ENCODE measurements at places on chromosomes 4 and X.
A peak's percentile ranks its signal among the peaks of the same experiment; 100 is the strongest.

GRCh38 chr4:87053802-87054767 is 119.3 kb downstream of the AFF1 start:
- no peak for DNase-seq

GRCh38 chrX:685120-686032 is 54.8 kb downstream of the SHOX start:
- DNase-seq: no peak

- no peak for DNase-seq
Observed at GRCh38 chrX:106897259-106897658, 5.9 kb downstream of the RIPPLY1 start.

DNA sequence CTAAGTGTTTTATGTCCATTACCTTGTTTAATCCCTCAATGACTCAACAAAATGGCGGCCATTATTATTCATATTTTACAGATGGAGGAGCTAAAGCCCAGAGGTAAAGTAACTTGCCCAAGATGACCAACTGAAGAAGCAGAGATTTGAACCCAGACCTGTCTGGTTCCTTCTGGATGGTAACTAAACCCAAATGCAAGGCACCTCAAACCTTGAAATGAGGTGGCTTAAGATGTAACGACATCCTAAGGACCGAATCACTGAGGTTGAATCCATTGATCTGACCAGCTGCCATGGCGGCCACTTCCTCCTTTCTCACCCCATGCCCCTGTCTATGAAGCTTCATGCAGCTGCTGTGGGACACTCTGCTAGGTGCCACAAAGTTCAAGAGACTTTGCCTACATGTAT is 932 bp downstream of the TLR10 start:
- no peak for DNase-seq

DNA sequence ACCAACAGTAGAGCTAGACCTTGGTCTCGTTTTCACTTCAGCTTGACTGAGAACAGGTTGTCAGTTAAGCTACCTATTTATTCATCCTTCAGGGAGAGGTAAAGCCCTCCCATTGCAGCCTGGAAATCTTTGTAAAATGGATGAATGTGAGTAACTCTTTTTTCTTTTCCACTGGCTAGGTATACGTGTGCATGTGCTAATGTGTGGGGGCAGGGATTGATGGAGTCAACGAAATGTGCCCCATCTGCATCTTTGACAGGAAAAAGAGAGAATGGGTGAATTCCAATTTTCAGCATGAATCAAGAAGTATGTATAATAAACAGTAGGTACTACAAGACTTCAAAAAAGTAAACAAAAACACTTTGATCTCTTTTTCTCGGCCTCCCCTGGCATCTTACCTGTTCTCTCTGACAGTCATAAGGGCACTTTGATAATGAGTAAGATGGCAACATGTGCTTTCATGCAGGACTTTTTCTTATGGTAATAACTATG is at the start of gene IL21:
Gene IL21, minus strand, starts transcription at position 51 of the 492 bp plus-strand sequence. CDS start 55 bp downstream, outside the sequence.
- DNase-seq: no peak

- DNase-seq: no peak
Observed at GRCh38 chr4:47646372-47646771, 161.3 kb downstream of the ATP10D start.

DNA sequence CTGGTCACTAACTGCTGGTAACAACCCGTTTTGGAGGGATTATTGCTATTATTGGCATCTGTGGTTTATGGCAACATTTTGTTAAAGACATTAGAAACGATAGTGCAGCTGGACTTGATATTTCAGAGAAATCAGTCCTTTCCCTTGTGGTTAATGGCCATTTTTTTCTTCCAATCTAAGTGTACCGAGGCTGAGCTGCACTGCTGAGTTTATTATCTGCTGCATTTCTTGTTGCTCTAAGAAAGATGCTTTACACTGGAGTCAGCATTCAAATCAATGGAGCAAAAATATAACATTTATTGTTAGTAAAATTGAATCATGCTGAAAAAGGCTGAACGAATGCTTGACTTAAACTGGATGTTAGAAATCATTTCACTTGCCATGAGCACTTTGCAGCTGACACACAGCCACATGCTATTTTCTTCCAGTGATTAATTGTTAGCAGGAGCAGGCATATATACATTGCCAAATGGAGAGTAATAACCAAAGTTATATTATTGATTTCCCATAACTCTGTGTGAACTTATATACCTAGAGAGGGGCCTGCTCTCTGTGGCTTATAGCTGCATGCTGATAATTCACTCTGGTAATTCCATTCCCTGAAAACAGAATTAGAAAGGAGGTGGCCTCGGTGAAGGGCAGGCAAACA is 66.5 kb upstream of the TTC29 start:
- DNase-seq: no peak

GRCh38 chrX:19487520-19488200 is 27.6 kb downstream of the MAP3K15 start:
- no peak for DNase-seq

GRCh38 chr4:133146574-133147241 is 2.4 kb upstream of the PCDH10 start:
- DNase-seq: no peak

DNA sequence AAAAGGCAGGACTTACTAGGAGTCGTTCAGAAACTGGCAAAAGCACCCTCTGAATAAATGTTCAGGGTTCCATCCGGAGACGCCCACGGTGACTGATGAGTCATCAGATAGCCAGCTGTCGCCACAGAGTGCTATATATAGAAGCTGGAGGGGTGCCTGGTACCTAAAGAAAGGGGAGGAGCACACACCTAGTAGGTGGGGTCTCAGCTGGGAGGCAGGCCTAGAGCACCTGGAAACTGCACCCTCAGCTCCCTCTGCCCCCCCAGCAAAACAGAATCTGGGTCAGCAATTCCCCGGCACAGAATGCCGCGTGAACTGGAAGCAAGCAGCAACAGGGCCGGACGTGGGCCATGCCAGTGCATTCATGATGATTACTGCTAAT is 242.0 kb downstream of the BCOR start:
- DNase-seq: peak; percentile 50

DNA sequence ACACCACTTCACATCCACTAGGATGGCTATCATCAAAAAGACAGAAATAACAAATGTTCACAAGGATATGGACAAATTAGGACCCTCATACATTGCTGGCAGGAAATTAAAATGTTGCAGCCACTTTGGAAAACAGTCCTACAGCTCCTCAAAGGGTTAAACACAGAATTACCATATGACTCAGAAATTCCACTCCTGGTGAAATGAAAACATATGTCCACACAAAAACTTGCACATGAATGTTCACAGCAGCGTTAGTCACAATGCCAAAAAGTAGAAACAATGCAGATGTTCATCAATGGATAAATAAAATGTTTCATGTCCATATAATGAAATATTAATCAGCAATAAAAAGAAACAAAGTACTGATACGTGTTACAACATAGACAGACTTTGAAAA is 15.1 kb downstream of the S100G start:
- no peak for DNase-seq

DNA sequence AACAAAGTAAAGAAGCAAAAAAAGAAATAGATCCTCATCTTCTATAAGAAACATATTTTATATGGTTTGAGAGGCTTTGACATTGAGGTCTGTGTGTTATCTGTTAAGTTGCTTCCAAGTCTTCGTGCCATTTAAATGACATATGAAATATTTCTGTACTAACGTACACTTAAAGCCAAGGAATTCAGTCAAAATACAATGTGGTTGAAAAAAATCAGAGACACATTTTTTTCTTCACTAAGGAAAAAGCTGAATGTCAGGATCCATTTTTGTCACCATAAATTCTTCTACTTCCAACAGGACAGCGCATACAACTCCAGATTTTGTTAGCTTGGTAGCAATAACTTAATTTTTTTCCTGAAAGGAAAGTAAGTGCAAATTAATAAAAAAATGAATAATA is 168.5 kb downstream of the FAT4 start:
- no peak for DNase-seq

GRCh38 chrX:39050427-39050826 is 249.2 kb downstream of the MID1IP1 start:
- DNase-seq: no peak

- no peak for DNase-seq
Observed at GRCh38 chrX:49792376-49792775, 36.7 kb upstream of the PAGE4 start.

- DNase-seq: no peak
Observed at GRCh38 chrX:107448998-107449835, at the start of gene FRMPD3. TSS of gene FRMPD3 (plus strand) at chrX:107449652. CDS start at chrX:107526589, 76,937 bp downstream.

- DNase-seq: no peak
Observed at GRCh38 chrX:72107841-72108595, 23.7 kb downstream of the RTL5 start.

DNA sequence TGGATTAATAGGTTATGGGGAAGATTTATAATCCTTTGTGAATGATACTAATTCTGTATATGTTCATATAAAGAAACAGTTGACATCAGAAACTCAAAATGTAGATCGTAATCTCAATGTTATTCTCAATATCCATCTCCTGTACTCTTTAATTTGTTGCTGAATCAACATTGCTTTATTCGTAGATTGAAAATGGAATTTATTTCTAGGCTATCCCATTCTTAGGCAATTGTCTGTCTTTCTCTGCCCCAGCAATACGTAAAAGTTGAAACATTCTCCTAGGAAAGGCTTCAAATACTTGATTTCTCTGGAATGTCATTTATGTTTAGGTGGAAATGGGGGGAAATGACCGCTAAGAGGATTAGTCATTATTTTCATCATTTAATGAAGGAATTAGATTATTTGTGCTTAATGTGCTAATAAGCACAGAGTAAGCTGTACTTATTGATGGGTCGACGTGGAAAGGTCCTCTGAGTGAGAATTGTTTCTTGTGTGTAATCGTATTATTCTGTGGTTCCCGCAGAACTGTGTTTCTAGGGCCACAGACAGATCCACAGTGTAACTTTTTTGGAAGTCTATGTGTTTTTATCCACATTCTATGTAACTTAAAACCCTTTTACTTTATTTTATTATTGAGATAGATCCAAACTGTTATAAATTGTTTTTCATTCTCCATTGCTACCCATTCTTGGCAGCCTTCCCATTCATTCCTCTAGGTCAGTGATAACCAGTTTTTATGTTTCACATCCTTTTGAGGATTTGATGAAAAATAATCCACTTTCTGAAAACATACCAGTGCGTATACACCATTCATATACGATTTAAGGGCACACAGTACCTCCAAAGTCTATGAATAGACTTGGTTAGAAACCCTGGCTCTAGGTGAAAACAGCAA is 262.9 kb downstream of the ARHGAP10 start:
- no peak for DNase-seq

- DNase-seq: no peak
Observed at GRCh38 chrX:20263474-20263873, 3.2 kb downstream of the RPS6KA3 start.

- DNase-seq: no peak
Observed at GRCh38 chr4:111274486-111274885, 651.6 kb upstream of the PITX2 start.

DNA sequence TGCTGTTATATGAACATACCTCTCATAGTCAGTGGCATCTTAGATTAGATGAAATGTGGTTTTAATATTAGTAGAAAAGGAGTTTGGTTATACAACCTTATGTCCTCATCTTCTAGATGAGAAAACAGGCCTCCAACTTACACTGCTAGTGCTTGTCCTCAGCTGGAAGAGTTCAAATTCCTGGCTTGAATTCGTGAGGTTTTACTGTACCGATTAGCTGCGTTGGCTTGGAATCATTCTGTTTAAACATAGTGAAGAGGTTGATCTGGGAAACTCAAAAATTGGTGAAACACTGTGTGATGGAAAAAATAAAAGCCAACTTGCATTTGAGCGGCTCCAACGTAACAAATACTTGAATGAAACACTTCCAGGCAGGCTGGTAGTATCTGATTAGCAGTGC is 81.0 kb downstream of the LNX1 start:
- DNase-seq: no peak

DNA sequence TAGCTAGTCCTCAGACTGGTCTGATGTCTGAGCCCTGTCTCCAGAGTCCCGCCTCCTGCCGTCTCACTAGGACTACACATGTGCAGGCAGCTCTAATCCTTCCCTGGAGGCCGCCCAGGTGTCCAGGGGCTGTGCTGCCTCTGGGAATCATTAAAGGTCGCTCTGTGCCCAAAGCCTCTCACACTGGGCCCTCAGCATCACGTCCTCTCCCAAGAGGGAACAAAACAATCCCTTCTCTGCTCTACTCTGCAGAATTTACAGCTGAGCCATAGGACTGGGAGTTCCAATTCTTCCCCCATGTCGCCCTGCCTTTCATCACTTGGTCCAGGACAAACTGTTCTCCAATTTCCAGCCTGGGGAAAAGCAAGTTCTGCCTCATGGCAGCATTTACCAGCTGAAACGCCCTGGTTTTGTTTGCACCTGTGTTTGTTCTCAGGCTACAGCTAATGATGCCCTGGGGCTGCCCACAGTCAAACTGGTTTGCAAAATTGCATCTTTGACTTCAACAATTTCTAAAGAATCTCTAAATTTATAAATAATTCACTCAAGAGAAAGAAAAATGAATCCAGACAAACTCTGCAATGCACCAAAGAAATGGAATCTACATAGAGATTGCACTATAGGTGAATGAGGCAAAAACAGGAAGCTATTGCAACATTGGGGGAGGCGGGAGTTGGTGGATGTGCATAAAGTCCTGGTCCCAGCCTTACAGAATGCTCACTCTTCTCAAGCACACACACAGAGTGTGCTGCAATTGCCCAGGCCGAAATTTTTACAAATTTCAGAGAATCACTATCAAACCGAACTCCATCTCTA is 7.2 kb upstream of the MRFAP1 start:
- DNase-seq: no peak

GRCh38 chr4:78949735-78950134 is 10.5 kb upstream of the PAQR3 start:
- DNase-seq: no peak

DNA sequence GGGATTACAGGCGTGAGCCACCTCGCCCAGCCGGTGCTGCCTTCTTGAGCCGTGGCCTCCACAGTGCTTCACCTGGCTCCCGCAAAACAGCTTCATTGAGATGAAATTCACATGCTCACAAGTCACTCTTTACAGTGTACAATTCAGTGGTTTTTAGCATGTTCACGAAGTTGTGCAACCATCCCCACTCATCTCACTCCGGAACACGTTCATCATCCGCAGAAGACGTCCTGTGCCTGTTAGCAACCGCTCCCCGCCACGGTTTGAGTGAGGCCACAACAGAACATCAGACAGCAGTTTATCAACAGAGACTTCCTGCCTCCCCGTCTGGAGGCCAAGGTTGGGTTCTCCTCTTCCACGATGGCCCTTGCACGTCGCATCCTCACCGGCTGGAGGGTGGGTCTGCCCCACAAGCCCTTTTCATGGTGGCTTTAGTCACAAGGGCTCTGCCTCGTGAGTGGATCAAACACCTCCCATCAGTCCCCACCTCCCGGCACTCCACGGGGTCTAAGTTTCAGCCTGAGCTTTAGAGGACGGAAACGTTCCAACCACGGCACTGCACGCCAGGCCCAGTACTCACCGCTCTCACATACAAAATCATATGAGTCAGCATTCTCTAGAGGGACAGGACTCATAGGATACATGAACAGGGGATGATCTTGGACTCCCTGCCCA is 29.6 kb upstream of the SPON2 start:
- peak; percentile 67 for DNase-seq

GRCh38 chr4:163878336-163879121 is 384.0 kb downstream of the TMA16 start:
- DNase-seq: no peak

DNA sequence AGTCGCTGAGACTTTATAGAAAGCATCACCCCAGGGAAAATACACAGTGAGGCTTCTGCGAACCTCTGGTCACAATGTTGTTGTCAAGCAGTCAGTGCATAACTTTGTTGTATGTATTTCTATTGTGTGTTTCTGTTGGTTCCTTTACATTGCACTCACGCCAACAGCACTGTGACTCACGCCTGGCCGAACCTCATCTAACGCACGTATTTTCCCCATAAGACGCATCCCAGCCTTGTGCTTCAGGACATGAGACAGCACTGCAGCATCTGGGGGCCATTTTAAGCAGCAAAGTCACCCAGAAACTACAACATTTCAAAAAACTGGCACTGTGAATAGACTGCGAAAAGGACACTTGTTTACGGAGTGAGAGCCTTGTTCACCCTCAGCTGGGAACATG is 30.6 kb downstream of the TBL1X start:
- DNase-seq: no peak

Measured in GM12892 (cell line).